ENCODE measurements at places on chromosomes 7 and 10. TPM values are rescaled to one million over a fixed set of nuclear protein-coding genes. Genes with fewer than 3 reads are reported as not detected.
A peak's percentile ranks its signal among the peaks of the same experiment; 100 is the strongest.

GRCh38 chr7:32299133-32299702 lies 191.0 kb downstream of the LSM5 start:
- no peak for DNase-seq

The SCART1 gene
- polyA plus RNA-seq: 2.2 TPM

- DNase-seq: no peak
Measured at GRCh38 chr10:76297358-76297757, 865.9 kb downstream of the LRMDA start.

The ADAM12 gene
- 26.0 TPM for polyA plus RNA-seq

The TBX20 gene
- not detected for polyA plus RNA-seq

GRCh38 chr7:142961973-142962926 lies at the start of gene KEL:
Gene KEL (minus strand): TSS chr7:142962363. CDS start chr7:142962206, 157 bp downstream.
- no peak for DNase-seq

The PTN gene
- 186 TPM for polyA plus RNA-seq

- DNase-seq: no peak
Measured at GRCh38 chr7:1460821-1461645, 1.8 kb upstream of the MICALL2 start.

- DNase-seq: no peak
Measured at GRCh38 chr7:69860486-69860885, 262.2 kb downstream of the AUTS2 start.

- DNase-seq: peak; percentile 45
Measured at GRCh38 chr7:128791121-128791971, at the start of gene CCDC136. Gene CCDC136 (plus strand): TSS chr7:128791968. CDS start chr7:128792412, 444 bp downstream.

- no peak for DNase-seq
Measured at GRCh38 chr7:102318482-102318971, 31.9 kb downstream of the SH2B2 start.

The FXYD4 gene
- 0.22 TPM for polyA plus RNA-seq

GRCh38 chr10:26932576-26932975 lies 71.8 kb upstream of the ABI1 start:
- no peak for DNase-seq

- DNase-seq: no peak
Measured at GRCh38 chr10:43867113-43867512, 218.4 kb upstream of the ZNF32 start.

- DNase-seq: no peak
Measured at GRCh38 chr10:23412223-23412622, 26.7 kb upstream of the OTUD1 start.

GRCh38 chr7:142771353-142771723 lies 568 bp downstream of the PRSS2 start:
- DNase-seq: peak; percentile 14

- no peak for DNase-seq
Measured at GRCh38 chr7:157339777-157340677, 3.2 kb downstream of the DNAJB6 start.

GRCh38 chr10:1417574-1417973 lies 319.8 kb downstream of the ADARB2 start:
- DNase-seq: no peak

The TAS2R41 gene
- polyA plus RNA-seq: not detected

The PHYHIPL gene
- polyA plus RNA-seq: 19.0 TPM

DNA sequence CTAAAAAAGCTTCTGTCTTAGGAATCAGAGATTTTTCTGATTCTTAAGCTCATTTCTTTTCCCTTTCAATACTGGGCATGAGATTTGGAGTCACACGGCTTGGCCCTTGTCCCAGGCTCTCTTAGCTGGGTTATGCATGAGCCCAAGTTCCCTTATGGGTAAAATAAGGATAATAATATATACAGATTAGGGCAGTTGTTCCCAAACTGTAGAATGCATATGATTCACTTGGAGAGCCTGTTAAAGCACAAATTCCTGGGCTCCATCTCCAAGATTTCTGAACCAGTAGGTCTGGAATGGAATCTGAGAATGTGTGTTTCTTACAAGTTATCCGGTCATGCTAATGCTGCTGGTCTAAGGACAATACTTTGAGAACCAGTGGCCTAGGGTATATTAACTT lies 154.0 kb downstream of the REEP3 start:
- DNase-seq: no peak

The MIOS gene
- 42.3 TPM for polyA plus RNA-seq

GRCh38 chr10:68230268-68230667 lies 1.6 kb downstream of the ATOH7 start:
- DNase-seq: no peak

- DNase-seq: no peak
Measured at GRCh38 chr10:72466018-72466417, 111.3 kb upstream of the DNAJB12 start.

The HPSE2 gene
- 0.92 TPM for polyA plus RNA-seq

- peak; percentile 51 for DNase-seq
Measured at GRCh38 chr7:81499262-81500116, 270.4 kb downstream of the HGF start.

- DNase-seq: no peak
Measured at GRCh38 chr7:24972166-24972477, 7.9 kb downstream of the OSBPL3 start.

GRCh38 chr10:26336979-26337378 lies 101.2 kb upstream of the APBB1IP start:
- DNase-seq: no peak

DNA sequence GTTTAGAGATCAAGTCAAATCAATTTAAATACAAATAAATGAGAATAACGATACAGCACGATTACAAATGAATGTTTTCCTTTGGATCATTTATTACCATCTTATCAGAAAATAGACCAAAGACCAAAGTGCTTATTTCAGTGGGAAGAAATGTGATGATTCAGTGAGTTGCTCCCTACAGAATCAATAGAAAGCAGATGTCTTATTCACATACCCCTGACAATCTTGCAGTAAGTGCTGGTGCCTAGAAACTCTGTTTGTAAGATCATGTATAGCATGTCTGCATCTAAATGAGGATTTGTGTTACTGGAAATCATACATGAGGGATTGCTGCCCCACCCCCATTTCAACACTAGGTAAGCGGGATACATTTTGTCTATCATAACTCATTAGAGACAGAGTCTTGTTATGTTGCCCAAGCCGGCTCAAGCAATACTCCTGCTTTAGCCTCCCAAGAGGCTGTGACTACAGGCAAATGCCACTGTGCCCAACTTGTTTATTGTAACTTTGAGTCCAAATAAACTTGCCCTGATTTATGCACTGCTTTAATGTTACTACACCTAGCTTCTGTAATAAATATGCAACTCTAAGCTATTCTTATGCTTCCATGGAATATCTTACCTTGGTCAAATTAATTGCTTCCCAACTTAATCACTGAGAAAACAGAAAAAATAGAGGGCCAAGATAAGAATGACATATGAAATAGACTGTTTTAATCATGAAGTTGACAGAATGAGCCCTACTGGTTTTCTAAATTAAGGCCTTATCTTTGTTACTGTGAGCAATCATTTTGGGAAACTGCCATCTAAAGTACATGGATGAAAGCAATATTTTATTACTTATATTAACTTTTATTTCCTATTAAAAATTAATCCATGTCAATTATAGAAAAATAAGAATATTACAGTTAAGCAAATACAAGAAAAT lies 82.5 kb downstream of the AHR start:
- DNase-seq: no peak

The CDH23 gene
- 0.78 TPM for polyA plus RNA-seq

GRCh38 chr10:92122941-92123450 lies 167.9 kb downstream of the CPEB3 start:
- DNase-seq: no peak

DNA sequence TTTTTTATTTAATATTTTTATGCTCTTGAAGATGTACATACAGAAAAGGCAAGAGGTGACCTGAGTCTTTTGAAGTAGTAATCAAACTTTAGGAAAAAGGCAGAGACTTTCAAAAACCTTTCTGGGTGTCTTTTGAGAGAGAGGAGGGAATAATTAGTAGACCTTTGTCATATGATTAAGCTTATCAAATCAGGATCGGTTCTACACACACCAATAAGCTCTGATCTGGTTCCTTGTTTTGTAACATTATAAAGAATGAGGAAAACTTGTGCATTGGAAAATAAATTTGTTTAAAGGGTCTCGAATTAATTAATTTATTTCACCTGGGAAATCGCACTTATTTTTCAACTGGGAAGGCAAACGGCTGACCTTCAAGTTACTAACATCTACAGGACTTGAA lies 11.9 kb downstream of the TWIST1 start:
- no peak for DNase-seq

GRCh38 chr10:133162910-133163856 lies 3.2 kb downstream of the KNDC1 start:
- no peak for DNase-seq

GRCh38 chr10:63264617-63265221 lies 131.6 kb downstream of the NRBF2 start:
- no peak for DNase-seq

- peak; percentile 75 for DNase-seq
Measured at GRCh38 chr10:124701435-124701834, 42.7 kb downstream of the FAM53B start.

GRCh38 chr7:143199040-143199439 lies 15.8 kb downstream of the TAS2R39 start:
- no peak for DNase-seq

- DNase-seq: no peak
Measured at GRCh38 chr10:42952931-42953683, 123.8 kb upstream of the RET start.

The LRGUK gene
- 1.2 TPM for polyA plus RNA-seq

DNA sequence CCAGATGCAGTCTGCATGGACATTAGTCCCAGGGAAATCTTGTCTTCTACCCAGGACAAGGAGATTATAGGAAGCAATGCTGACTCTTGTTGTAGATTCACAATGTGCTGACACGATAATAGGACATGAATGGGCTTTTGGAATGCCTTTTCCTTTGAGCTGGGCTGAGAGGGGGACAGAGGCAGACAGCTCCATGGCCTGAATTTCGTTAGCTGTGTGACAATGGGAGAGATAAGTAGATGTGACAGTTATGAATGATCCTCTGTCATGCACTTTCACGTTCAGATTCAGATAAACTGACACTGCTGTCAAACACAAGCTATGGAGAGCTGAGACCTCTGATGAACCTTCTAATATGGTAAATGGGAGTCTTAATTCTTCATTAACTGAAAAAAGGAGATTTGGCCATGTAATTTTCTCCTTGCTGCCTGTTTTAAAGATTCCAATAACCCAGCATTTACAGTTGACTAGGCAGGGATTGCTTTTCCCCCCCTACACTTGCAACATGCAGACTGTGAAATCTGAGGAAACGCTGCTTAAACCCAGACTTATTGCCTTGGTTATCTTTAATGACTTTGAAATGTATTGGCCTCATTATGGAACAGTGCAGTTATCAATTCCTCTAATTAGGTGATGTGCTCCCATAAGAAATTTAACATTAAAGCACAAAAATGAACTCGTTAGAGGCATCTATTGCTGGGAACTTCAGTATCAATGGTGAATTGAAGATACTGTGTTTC lies 669.3 kb downstream of the AUTS2 start:
- no peak for DNase-seq

The HKDC1 gene
- 34.1 TPM for polyA plus RNA-seq

DNA sequence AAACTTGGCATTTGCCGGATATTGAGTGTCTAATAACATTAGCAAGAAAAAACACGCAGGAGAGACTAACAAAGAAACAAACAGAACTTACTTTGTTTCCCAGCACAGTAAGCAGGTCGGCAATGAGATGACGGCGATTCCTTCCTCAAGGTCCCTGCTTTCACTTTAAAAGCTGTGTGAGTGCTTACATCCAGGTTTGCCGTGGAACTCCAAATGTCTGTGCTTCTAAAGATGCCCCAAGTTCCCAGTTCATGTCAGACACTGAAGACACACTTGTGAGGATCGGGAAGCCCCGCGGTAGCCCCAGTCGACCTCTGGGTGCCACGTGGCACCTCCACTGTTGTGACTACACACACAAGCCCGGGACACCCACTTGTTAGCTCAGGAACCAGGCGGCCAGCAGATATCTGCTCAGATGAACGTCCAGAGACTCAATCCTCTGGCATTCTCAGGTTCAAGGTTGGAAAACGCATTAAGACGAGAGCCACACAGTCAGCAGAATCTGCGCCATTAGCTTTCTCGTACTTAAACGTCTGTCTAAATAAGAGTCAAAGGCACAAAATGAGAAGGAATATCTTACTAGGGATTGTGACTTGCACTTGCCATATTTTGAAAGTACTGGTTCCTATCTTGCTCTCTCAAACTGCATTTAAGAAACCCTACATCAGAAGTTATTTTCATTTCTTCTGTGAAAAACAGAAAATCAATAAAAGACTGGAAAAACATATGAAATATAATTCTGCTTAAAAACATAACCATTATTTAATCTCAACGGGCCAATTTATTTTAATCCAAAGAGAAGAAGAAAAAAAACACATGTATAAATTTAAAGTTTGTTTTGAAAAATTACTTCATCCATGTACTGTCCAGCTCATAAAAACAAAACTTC lies 207.6 kb upstream of the KLF14 start:
- no peak for DNase-seq

DNA sequence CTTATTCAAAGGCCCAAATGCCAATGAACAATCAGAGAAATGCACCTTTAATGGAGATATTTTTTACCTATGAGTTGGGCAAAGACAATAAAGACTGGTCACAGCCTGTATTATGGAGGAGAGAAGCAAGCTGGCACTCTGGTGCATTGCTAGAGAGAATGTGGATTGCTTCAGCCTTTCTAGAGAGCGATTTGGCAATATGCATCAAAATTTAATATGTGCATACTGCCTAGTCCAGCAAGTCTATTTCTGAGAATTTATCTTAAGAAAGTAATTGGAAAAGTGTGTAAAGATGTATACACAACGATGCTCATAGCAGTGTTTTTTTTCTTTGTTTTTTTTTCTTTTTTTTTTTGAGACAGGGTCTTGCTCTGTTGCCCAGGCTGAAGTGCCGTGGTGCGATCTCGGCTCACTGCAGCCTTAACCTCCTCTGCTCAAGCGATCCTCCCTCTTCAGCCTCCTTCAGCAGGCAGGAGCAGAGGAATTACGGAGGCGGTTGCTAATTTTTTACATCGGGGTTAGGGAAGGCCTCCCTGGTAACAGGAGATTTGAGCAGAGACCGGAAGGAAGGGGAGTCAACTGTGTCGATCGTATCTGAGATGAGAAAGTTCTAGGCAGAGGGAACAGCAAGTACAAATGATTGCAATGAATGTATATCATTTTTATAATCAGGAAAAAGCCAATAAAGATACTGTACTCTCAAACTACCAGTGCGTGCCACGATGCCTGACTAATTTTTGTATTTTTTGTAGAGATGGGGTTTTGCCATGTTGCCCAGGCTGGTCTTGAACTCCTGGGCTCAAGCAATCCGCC lies 16.4 kb downstream of the KIAA1549 start:
- no peak for DNase-seq

The CEP55 gene
- 18.2 TPM for polyA plus RNA-seq

DNA sequence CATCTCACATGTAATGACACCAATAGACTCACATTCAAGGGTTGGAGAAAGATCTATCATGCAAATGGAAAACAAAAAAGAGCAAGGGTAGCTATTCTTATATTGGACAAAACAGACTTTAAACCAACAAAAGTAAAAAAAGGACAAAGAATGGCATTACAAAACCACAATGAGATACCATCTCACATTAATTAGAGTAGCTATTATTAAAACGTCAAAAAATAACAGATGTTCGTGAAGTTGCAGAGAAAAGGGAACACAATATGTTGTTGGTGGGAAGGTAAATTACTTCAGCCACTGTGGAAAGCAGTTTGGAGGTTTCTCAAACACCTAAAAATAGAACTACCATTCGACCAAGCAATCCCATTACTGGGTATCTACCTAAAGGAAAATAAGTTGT lies 197.0 kb downstream of the SNX13 start:
- DNase-seq: no peak

GRCh38 chr7:2165610-2166594 lies 66.8 kb downstream of the MAD1L1 start:
- DNase-seq: no peak

GRCh38 chr10:124917428-124918190 lies 24.3 kb upstream of the ZRANB1 start:
- DNase-seq: peak; percentile 33
